ENCODE measurements at places on chromosomes 5 and 9. TPM values are rescaled to one million over a fixed set of nuclear protein-coding genes. Genes with fewer than 3 reads are reported as not detected.
A peak's percentile ranks its signal among the peaks of the same experiment; 100 is the strongest.

AGXT2 gene
- total RNA-seq = not detected

- no peaks in the 10 kb centered on the region for H3K36me3 ChIP-seq
- DNase-seq = no peak
- H3K27me3 ChIP-seq = peaks cover 2% of the 10 kb centered on the region
- no peak overlapping the region for H3K4me3 ChIP-seq
These were observed 74.7 kb downstream of the TEK start for GRCh38 chr9:27183701-27184100.

DNA sequence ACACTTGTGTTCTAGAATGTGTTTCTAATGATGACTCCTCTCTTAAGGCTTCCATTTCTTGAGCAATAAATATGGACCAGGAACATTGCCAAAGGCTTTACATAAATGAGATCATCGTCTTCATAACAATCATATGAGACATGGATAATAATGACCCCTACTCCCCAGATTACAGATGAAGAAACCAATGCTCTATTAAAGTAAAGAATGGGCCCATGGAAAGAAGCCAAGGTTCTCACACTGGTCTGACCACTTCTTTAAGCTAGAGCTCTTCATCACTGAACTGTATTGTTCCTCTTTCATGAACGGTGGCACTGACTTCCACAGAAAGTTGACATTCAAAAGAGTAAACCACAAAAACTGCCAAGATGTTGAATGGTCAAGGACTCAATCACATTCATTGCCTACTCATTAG, 65.3 kb downstream of the MARCHF3 start:
- no peaks in the 10 kb centered on the region for H3K4me1 ChIP-seq
- no peak for DNase-seq
- no peaks in the 10 kb centered on the region for H3K36me3 ChIP-seq
- no peak overlapping the region for H3K4me3 ChIP-seq
- no peak overlapping the region for H3K27ac ChIP-seq

- no peaks in the 10 kb centered on the region for H3K27me3 ChIP-seq
- no peak for DNase-seq
- no peaks in the 10 kb centered on the region for H3K36me3 ChIP-seq
- no peak overlapping the region for H3K4me3 ChIP-seq
- H3K4me1 ChIP-seq = no peaks in the 10 kb centered on the region
These were observed 170.8 kb upstream of the RGMB start for GRCh38 chr5:98602534-98603112.

DNA sequence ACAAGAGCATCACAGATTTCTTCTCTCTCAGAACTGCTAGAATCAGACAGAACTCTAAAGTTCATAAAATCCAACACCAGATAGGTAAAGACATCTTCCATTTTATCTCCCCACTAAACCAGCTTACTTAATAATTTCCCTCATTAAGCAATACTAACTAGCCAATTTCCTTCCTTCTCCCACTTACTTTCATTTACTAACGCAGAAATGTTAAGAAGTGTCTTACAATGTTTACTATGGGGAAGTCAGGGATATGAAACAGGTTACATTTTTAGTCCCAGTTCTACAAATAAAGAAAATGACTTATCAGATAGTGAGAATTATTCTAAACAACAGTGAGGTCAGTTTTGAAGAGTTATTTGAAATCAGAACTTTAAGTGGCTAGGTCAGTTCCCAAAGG, 236.5 kb downstream of the FBXL17 start:
- no peak for DNase-seq
- peaks cover 3% of the 10 kb centered on the region for H3K36me3 ChIP-seq
- no peak overlapping the region for H3K27ac ChIP-seq
- no peaks in the 10 kb centered on the region for H3K27me3 ChIP-seq
- no peak overlapping the region for H3K4me3 ChIP-seq
- peaks cover 10% of the 10 kb centered on the region for H3K4me1 ChIP-seq

SPINK4 gene
- total RNA-seq = not detected

- H3K27me3 ChIP-seq = no peaks in the 10 kb centered on the region
- H3K4me1 ChIP-seq = no peaks in the 10 kb centered on the region
- DNase-seq = no peak
- H3K4me3 ChIP-seq = no peak overlapping the region
- H3K36me3 ChIP-seq = no peaks in the 10 kb centered on the region
These were observed 70.7 kb upstream of the LPAR1 start for GRCh38 chr9:111108946-111109345.

GRCh38 chr5:6804766-6805501, 91.7 kb downstream of the TENT4A start:
- H3K27me3 ChIP-seq = peaks cover 4% of the 10 kb centered on the region
- no peak overlapping the region for H3K4me3 ChIP-seq
- DNase-seq = no peak

DNA sequence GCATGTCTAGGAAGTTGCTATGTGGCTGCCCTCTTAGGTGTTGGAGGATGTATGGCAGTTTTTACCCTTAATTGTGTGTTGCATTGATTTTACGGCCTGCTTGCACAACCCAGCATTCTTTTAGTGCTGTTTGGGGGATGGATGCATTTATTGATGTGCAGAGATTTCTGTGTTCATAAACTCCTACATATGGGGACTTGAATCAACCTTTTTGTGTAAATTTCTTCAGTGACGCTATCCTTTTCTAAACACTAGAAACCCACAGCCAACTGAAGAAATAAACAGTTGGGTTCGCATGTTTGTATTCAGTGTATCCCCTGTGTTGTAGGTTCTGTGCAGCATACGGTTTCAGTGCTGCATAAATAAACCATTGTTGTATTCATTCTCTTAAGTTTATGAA, 263.7 kb downstream of the RASEF start:
- no peaks in the 10 kb centered on the region for H3K36me3 ChIP-seq
- no peak overlapping the region for H3K4me3 ChIP-seq
- no peak for DNase-seq
- no peaks in the 10 kb centered on the region for H3K27me3 ChIP-seq
- H3K4me1 ChIP-seq = no peaks in the 10 kb centered on the region

DNA sequence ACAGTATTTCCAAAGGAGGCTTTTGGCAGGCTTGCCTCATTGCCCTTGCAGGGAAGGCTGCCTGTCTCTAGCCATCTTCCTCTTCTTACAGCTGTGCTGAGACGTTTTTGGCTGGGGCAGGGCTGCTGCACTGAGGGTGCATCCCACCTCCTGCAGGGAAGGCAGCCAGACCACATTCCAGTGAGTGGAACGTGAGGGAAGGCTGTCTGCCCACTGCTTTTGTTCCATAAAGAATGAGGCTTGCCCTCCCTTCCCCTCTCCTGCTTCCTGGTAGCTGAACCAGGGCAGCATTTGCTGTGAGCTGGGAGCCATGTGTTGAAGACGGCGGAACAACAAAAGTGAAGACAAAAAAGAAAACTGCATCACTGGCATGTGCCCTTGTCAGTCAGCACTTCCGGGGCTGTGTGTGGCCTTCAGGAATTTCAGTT, 16.8 kb downstream of the MGAT1 start:
- no peak for DNase-seq
- peaks cover 15% of the 10 kb centered on the region for H3K36me3 ChIP-seq
- no peak overlapping the region for H3K27ac ChIP-seq
- no peaks in the 10 kb centered on the region for H3K27me3 ChIP-seq
- H3K4me1 ChIP-seq = peaks cover 28% of the 10 kb centered on the region

ARL14EPL gene
- total RNA-seq = not detected

DNA sequence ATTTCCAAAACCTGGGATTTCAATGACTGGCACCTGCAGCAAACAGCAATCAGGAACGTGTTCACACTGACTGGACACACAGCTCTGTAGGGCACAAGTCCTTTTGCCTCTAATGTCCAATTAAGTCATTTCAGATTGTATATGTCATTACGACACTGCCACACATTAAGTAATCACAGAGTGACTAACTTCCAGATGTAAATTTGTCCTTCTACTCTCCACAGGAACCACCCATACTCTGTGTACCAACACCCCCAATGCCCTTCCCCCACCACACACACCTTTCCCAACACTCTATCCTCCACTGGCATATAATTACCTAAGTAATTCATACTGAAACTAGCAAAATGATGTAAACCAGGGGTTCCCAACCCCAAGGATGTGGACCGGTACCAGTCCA, 30.5 kb downstream of the LARS1 start:
- H3K4me3 ChIP-seq = no peak overlapping the region
- no peaks in the 10 kb centered on the region for H3K4me1 ChIP-seq
- peaks cover 57% of the 10 kb centered on the region for H3K36me3 ChIP-seq
- no peak for DNase-seq
- H3K27me3 ChIP-seq = no peaks in the 10 kb centered on the region
- H3K27ac ChIP-seq = no peak overlapping the region

DNA sequence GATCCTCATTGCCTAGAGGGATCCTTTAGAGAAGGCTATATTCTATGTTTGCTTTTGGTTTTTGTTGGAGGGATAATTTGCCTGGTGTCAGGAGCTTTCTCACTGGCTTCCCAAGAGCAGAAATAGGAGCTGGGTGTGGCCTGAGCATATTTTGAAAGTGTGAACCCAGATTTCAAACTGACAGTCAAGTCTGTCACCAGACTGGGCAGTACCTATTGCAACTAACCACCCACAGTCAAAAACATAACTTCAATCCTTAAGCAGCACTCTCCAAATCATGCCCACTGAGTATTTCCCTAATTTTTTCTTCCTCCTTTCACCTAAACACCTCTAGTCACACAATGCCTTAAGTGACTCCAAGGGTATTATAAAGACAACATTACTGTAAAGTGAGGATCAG, 278.4 kb downstream of the EBF1 start:
- H3K27me3 ChIP-seq = no peaks in the 10 kb centered on the region
- H3K4me3 ChIP-seq = no peak overlapping the region
- no peak overlapping the region for H3K27ac ChIP-seq
- peaks cover 31% of the 10 kb centered on the region for H3K4me1 ChIP-seq
- DNase-seq = no peak

GRCh38 chr9:21081451-21081850, 3.7 kb upstream of the IFNB1 start:
- H3K27me3 ChIP-seq = peaks cover 5% of the 10 kb centered on the region
- H3K36me3 ChIP-seq = peaks cover 7% of the 10 kb centered on the region
- DNase-seq = no peak

ADAMTSL1 gene
- not detected for total RNA-seq

DNA sequence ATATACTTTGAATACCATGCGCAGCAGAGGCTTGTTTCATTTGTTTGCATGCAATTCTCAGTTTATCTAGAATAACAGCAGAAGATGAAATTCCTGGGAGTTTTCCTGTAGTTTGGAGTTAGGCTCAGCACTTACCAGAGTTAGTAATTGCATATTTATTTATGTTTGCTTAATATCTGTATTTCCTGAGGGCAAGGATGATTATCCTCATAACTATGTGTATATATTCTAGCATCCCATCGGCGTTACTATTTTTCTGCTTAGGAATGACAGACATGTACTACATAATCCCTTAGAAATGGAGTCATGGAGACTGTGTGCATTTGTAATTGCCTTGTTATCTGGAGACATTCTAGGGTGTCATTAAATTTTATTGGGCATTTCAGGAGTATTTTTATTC, 1184.8 kb downstream of the DTWD2 start:
- H3K27me3 ChIP-seq = no peaks in the 10 kb centered on the region
- no peaks in the 10 kb centered on the region for H3K36me3 ChIP-seq
- DNase-seq = no peak
- H3K27ac ChIP-seq = no peak overlapping the region
- H3K4me1 ChIP-seq = no peaks in the 10 kb centered on the region

IFNA13 gene
- total RNA-seq = not detected

CDKN2B gene
- 0.87 TPM for total RNA-seq

GRIA1 gene
- total RNA-seq = not detected

GRCh38 chr5:156367597-156367996, 40.6 kb downstream of the SGCD start:
- no peaks in the 10 kb centered on the region for H3K36me3 ChIP-seq
- H3K4me3 ChIP-seq = no peak overlapping the region
- no peak for DNase-seq
- no peak overlapping the region for H3K27ac ChIP-seq
- no peaks in the 10 kb centered on the region for H3K27me3 ChIP-seq
- H3K4me1 ChIP-seq = no peaks in the 10 kb centered on the region

GRCh38 chr5:17317473-17317872, 100.0 kb downstream of the BASP1 start:
- no peaks in the 10 kb centered on the region for H3K27me3 ChIP-seq
- no peak for DNase-seq
- no peak overlapping the region for H3K27ac ChIP-seq
- H3K4me1 ChIP-seq = no peaks in the 10 kb centered on the region

IFNK gene
- not detected for total RNA-seq

GRCh38 chr9:33349743-33350142, 52.6 kb downstream of the AQP7 start:
- no peak overlapping the region for H3K27ac ChIP-seq
- H3K27me3 ChIP-seq = no peaks in the 10 kb centered on the region
- H3K4me1 ChIP-seq = peaks cover 2% of the 10 kb centered on the region
- peaks cover 43% of the 10 kb centered on the region for H3K36me3 ChIP-seq
- DNase-seq = no peak

GABRB2 gene
- not detected for total RNA-seq

FOXD4L3 gene
- total RNA-seq = 0.20 TPM

DNA sequence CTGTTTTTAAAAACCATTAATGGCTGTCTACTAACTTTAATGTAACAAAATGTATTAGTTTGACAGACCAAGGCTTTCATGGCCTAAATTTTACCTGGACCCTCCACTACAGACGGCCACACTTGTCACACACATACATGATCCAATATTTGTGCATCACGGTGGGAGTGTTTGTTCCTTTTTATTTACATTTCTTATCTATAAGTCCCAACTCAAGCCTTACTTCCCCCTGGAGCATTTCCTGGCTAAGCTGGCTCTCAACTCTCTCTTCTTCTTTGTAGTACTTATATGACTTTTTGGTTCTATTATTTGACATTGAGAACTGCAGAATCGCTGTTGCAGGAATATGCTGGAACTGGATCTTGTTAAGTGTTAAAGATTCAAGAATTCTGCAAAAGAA, 534.4 kb downstream of the RAB3C start:
- peaks cover 7% of the 10 kb centered on the region for H3K36me3 ChIP-seq
- no peak overlapping the region for H3K4me3 ChIP-seq
- DNase-seq = no peak
- H3K4me1 ChIP-seq = peaks cover 13% of the 10 kb centered on the region
- H3K27ac ChIP-seq = no peak overlapping the region
- H3K27me3 ChIP-seq = no peaks in the 10 kb centered on the region

DNA sequence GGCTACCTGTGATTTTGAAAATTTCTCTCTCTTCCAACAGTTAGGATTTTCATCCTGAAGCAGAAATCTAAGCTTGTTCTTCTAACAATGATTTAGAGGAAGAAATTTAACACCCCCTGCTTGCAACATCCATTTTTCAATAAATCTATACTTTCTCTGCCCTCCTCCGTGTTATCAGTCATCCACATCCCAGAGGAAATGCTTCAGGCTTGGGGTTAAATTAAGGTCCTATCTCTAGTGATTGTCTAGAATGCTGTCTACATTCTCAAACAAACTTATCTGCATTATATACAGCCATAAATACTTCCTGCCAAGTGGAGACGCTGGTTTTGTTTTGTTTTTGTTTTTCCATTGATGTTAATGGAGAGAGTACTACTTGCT, 371.0 kb downstream of the CSNK1G3 start:
- H3K4me3 ChIP-seq = no peak overlapping the region
- H3K4me1 ChIP-seq = no peaks in the 10 kb centered on the region
- H3K27ac ChIP-seq = no peak overlapping the region
- no peaks in the 10 kb centered on the region for H3K27me3 ChIP-seq
- DNase-seq = no peak

GRCh38 chr5:135213466-135214239, 179.6 kb upstream of the PITX1 start:
- DNase-seq = peak; percentile 3
- no peaks in the 10 kb centered on the region for H3K4me1 ChIP-seq
- peaks cover 12% of the 10 kb centered on the region for H3K27me3 ChIP-seq
- no peak overlapping the region for H3K27ac ChIP-seq
- H3K36me3 ChIP-seq = no peaks in the 10 kb centered on the region
- no peak overlapping the region for H3K4me3 ChIP-seq

PCDHA3 gene
- not detected for total RNA-seq

All from activated CD4-positive, alpha-beta T cell treated with anti-CD3 and anti-CD28 coated beads, Interleukin-2, amount 10 ng/mL, durations not matched to agents 7 days and 5 days (primary cell).